Upper lobe of left lung (tissue), 6 donors: ENCODE measurements at places on chromosomes 5 and 9. TPM values are rescaled to one million over a fixed set of nuclear protein-coding genes. Genes with fewer than 3 reads are reported as not detected.

DNA sequence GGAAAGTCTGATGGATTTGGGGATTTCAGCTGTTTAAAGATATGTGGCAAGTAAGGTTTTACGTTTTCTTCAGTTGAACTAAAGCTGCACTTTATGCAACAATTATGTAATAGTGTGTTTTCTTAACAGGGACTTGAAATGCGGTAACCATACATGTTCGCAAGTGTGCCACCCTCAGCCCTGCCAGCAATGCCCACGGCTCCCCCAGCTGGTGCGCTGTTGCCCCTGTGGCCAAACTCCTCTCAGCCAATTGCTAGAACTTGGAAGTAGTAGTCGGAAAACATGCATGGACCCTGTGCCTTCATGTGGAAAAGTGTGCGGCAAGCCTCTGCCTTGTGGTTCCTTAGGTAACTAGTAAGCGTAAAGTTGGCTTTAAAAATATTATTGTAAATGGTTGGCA is 28.5 kb downstream of the NFX1 start:
- DNase-seq: no peak

DNA sequence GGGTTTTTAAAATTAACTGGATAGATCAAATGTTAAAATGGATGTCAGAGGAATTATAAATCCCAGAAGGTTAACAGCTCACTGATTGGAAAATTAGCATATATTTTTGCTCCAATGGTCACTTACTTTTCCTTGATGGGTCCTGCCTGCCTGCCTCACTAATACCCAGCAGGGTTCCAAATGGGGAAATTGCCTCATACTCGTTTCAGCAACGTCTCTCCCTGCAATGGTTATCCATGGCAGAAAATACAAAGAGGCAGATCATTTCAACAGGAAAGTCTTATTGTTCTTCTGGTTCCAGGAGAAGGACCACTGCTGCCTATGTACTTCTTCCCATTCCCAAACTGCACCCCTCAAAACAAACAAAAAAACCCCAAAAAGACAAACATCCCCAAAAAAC is 71.3 kb downstream of the ERP44 start:
- no peak for DNase-seq

The LHX3 gene
- not detected for total RNA-seq

DNA sequence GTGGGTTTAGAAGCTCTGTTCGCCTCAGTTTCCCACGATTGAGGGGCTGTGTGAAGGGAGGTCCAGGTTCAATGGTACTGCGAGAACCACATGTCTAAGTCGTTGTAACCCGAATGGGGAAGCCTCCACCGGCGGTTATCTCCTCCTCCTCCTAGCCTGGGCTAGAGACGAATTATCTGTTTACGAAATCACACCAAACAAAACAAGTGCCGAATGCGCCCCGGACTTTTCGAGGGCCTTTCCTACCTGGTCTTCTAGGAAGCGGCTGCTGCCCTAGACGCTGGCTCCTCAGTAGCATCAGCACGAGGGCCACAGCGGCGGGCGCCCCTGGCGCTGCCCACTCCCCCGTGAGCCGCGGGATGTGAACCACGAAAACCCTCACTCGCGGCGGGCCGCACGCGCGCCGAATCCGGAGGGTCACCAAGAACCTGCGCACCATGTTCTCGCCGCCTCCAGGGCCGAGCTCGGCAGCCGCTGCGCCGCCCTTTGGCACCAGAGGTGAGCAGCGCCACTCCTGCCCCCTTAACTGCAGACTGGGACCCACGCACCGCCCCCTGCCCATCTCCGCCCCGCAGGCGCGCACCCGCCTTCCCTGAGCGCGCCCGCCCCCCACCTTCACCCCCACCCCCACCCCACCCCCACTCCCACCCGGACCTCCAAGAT is at the start of gene CDKN2A:
CDKN2A (minus strand) TSS at position 500 of the 663 bp plus-strand sequence.
- DNase-seq: peak; percentile 91

DNA sequence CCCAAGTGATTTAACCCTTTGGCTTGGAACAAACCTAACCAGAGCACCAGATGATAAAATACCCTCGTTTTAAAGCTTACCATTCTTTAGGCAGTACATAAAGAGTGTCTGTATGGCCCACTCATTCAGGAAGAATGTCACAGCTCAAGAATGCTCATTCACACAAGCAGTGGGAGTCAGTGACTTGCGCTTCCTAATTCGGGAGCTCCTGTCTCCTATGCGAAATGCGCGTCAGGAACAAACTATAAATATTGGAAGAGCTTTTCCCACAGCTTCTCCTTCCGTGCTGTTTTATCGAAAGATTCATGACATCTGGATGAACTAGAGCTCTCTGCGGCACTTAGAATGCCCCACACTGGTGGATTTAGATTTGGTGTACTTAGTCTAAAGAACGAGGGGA is 66.6 kb downstream of the NTRK2 start:
- DNase-seq: no peak

DNA sequence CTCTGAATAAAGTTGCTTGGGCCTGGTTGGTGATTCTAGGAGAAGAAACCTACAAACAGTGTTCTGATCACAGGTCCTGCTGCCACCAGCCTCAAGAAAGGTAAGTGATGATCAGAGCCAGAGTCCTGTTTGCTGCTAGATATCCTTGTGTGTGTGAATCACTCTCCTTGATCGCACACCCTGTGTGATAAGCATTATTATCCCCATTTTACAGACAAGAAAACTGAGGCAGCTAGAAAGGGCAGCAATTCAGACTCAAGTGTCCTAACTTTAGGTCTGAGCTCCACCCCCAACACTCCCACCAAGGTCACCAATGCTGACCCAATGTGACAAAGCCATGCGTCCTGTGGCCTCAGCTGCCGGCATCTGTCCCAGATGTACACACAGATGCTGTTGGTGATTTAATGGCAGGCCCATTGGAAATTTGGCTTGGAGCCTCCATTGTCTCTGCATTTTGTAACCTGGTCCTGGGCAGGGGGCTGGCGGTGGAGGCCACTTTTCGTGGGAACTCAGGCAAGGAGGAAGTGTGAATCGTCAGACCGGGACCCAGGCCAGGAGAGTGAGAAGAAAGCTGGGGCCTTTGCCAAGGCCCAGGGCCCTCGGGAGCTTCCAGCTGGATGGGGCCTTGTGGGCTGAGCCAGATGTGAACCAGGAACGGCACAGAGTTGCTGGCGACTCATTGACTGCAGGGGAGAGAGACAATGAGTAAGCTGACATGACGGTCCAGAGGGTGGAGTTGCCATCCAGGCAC is 29.8 kb upstream of the GGTA1 start:
- peak; percentile 54 for DNase-seq

The KLF9 gene
- 135 TPM for total RNA-seq

- no peak for DNase-seq
These were observed 115.7 kb downstream of the PPP2R2B start for GRCh38 chr5:146762830-146763229.

DNA sequence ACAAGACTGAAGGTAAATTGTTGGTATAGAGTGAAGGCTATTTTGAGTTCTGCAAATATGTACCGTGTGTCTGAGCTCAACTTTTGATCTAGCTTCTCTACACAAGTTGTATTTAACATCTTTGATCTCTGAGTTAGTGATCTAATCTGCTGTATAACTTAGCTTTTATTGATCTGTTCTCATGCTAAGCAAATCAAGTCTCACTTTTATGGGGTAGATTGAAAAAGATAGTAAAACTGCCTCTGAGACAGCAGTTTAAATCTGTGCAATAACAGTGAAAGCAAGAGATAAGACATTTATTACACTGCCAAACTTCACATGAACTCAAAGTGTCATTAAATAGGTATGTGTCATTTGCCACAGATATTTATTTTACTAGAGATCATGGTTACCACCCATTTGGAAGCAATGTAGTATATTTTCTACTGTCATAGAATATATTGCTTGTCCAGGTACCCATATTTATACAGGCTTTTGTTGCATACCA is 477.3 kb downstream of the ISL1 start:
- DNase-seq: no peak

The C9orf50 gene
- not detected for total RNA-seq

DNA sequence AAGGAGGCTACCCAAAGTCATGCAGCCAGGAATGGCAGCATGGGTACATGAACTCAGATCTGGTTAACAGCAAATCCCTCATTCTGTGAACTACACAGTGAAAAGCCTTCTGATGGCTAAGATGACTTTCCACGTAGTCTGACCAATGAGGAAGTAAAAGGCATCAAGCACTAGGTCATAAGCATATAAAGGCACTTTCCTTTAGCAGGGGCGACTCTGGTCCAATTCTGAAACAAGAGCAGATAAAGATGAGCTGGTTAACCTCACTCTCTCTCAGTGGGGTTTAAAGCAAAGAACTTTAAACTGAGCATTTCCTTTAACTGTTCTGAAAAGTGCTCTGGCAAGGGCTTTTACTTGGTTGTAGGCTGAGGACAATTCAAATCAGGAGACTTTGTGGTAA is 21.1 kb downstream of the PSMB7 start:
- no peak for DNase-seq

GRCh38 chr5:76404223-76405211 is 1.4 kb downstream of the IQGAP2 start:
- DNase-seq: peak; percentile 46

- no peak for DNase-seq
These were observed 824 bp downstream of the MXD3 start for GRCh38 chr5:177310757-177311391.
